GM12891 (cell line): ENCODE measurements at places on chromosomes 6 and 20.
A peak's percentile ranks its signal among the peaks of the same experiment; 100 is the strongest.

- DNase-seq = peak; percentile 30
Measured at GRCh38 chr6:149864578-149865535, 698 bp upstream of the LRP11 start.

DNA sequence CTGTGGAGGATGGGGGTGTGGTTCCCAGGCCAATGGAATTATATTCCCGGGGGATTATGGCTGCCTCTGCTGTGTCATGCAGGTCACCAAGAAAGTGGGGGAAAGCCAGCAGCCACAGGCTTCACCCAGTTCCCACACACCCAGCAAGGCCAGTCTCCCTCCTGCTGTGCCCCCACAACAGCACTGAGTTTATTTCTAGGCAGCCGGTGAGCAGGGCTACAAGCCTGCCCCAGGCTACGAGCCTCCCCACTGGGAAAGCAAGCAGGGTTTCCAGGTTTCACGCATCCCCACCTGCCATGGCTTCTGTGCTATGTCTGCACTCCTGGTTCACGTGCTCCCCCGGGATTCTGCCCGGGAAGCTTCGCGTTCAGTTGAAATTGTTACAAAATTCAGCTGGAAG lies 72.6 kb downstream of the ERMARD start:
- DNase-seq = no peak

GRCh38 chr6:87873556-87873955 lies 171.5 kb upstream of the AKIRIN2 start:
- DNase-seq = no peak

- DNase-seq = no peak
Measured at GRCh38 chr6:49038294-49038822, 424.7 kb downstream of the MMUT start.

GRCh38 chr20:57849121-57849520 lies 139.3 kb upstream of the PMEPA1 start:
- no peak for DNase-seq

GRCh38 chr20:45191926-45192325 lies 14.9 kb upstream of the SEMG1 start:
- no peak for DNase-seq

DNA sequence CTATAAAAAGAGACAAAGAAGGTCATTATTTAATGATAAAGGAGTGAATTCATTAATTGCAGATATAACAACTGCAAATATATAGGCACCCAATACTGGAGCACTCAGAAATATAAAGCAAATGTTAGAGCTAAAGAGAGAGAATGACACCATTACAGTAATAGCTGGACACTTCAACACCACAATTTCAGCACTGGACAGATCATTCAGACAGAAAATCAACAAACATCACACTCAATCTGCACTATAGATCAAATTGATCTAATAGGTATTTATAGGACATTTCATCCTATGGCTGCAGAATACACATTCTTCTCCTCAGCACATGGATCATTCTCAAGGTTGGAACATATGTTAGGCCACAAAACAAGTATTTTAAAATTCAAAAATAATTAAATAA lies 72.7 kb downstream of the MAP7 start:
- DNase-seq = no peak

DNA sequence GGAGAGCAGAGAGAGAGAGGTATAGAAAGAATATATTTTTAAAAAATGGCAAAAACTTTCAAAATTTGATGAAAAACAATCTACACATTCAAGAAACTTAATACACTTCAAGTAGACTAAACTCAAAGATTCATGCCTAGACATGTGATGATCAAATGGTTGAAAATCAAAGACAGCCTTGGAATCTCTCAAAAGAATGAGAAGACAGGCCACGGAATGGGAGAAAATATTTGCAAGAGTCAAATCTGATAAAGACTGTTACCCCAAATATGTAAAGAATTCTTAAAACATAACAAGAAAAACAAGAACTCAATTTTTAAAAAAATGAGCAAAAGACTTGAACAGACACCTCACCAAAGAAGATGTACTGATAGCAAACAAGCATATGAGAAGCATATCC lies 49.7 kb downstream of the THEMIS start:
- no peak for DNase-seq

DNA sequence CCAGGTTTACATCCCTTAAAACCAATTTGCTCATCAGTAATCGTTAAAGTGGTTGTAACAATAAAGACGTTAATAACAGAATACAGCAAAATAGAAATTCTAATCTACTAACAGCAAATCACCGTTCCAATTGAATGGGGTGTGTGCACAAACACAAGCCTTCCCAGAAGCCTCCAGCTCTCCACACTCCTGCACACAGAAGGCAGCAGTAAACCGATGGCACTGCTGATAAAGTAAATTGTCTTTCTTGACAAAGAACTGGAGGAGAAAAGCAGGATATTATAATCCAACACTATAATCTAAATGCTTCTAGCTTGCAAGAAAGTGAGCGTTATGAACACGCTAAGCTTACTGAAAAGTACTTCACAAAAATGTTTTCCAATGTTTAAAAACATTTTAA lies 7.0 kb downstream of the ZNF217 start:
- DNase-seq = no peak

DNA sequence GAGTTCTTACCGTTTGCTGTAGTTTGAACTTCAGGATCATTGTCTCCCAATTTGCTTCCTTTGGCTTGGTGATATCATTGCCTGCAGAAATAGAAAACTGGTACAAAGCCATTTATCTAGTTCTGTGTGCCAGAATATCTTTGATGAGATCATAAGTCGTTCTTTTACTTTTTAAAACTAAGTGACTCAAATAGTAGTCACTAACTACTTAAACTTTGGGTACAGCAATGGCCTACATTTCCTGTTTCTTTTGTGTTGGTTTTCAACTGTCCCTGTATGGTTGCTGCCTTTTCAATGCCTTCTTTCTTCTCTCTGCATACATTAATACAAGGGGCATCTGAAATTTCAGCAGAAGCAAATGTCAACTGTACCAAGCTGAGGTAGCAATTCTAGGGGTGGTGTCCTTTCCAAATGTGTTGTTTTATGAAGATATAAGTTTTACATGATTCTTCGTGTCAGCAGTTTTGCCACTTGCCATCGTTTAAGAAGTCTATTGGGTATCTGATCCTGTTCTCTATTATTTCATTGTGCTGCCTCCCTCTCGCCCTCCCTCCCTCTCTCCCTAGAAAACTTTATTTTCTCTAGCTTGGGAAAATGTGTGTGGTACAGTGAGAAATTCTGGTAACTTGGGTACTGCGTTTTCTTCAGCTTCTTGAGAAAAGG lies 238.5 kb downstream of the FARS2 start:
- DNase-seq = no peak
